NCI-H446 (cell line): ENCODE measurements at places on chromosomes 5 and 9.
A peak's percentile ranks its signal among the peaks of the same experiment; 100 is the strongest.

- DNase-seq = no peak
Observed at GRCh38 chr5:175467983-175468690, 10.2 kb upstream of the SFXN1 start.

- DNase-seq = no peak
Observed at GRCh38 chr5:62124266-62124665, 181.7 kb upstream of the KIF2A start.

- no peak for DNase-seq
Observed at GRCh38 chr9:118652912-118653311, 716.3 kb downstream of the BRINP1 start.

DNA sequence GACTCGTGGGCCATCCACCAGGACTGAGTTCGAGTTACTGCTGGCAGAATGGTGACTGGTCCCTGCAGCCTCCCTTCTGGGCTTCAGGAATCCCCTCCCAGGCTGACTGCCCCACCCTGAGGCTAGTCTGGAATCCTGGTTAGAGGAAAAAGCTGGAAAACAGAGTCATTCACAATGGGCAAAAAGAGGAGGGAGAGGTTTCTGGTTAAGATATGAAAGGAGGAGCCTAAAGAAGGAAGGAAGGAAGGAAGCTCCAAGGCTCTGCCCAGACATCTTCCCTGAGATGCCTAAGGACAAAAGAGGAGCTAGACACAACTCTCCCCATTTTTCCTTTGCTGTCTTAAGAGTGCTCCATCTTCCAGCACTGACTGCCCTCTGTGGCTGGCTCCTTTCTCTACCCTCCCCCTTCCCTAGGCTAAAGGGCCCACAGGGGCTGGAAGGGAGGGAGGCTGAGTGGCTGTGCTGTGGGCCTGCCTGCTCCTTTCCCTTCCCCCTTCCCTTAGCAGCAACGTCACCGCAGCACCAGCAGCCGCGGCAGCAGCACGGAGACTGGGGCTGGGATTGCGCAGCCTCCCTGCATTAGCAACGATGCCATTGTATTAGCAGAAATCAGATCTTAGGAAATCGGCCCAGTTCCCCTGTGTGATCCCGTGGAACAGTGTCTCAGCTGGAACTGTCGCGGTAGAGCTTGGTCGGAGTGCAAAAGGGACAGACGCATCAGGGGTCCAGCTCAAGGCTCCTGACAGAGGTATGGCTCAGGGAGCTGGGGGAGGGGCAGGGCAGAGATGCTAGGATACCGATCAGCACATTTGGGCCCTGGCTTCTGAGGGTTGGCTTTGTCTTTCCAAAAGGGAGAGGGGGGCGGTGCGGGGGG, 48.7 kb downstream of the RUSC2 start:
- no peak for DNase-seq

- no peak for DNase-seq
Observed at GRCh38 chr5:62584391-62584790, 5.8 kb downstream of the LRRC70 start.

GRCh38 chr5:73496984-73497457, 1.2 kb upstream of the BTF3 start:
- peak; percentile 30 for DNase-seq

DNA sequence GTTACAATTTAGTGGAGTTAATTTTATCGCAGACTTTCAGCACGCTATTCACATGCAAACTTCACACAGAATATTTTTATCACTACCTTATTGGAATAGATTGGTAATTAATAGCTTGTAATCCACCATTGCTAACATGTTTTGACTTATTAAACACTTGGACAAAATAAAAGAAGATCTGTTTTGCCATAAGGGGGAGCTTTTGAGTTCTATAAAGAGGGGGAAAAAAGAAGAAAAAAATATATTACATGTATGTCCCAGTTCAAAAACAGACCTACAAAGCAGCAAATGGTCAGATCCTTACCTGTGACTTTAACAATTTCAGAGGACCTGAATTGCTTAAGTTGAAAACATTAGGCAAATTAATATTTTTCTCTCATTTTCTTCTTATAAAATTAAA, 1.2 kb upstream of the PAPPA start:
- no peak for DNase-seq

GRCh38 chr5:157350939-157351801, 85.2 kb downstream of the CYFIP2 start:
- DNase-seq = no peak

- DNase-seq = no peak
Observed at GRCh38 chr5:173823721-173824567, 64.2 kb upstream of the CPEB4 start.

DNA sequence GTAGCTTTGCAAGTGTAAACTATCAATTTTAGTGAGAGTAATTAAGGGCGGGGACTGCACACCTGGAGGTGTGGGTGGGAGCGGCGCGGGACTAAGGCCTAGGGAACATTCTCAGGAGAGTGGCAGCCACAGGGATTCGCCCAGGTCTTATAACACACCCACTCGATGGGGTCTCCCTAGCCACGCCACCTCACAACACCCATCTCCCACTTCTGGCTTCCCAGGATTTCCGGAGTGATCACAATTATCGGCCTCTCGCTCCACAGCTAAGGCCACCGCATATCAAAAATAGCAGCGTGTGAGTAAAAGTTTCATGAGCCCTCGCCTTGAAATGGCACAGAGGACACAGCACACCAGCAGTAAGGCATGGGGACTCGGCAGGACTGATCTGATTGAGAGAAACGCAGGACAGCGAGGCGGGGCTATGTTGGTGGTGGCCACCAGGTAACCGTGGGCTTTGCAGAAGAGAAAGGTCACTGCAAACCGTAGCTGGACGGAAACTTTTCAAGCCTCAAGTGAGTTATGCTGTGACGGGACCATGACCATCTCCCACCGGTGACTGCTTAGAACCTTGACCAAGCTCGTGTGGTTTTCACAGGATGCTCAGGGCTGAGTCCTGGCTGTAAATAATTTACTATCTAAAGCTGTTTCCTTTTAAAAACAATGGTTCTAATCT, 1.1 kb upstream of the LPAR1 start:
- DNase-seq = no peak

GRCh38 chr5:74810915-74811314, 43.9 kb downstream of the NSA2 start:
- DNase-seq = peak; percentile 54

GRCh38 chr5:23588841-23589326, 81.5 kb downstream of the PRDM9 start:
- DNase-seq = no peak

DNA sequence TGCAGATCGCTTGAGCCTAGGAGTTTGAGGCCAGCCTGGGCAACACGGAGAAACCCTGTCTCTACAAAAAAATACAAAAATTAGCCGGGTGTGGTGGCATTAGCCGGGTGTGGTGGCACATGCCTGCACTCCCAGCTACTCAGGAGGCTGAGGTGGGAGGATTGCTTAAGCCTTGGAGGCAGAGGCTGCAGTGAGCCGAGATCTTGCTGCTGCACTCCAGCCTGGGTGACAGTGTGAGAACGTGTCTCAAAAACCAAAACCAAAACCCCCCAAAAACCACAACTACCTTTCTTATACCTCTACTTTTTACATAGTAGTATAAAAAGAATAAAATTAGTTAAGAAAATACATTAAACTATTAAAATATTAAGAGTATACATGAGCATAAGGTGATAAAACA, 121.2 kb downstream of the RAPGEF6 start:
- DNase-seq = no peak

DNA sequence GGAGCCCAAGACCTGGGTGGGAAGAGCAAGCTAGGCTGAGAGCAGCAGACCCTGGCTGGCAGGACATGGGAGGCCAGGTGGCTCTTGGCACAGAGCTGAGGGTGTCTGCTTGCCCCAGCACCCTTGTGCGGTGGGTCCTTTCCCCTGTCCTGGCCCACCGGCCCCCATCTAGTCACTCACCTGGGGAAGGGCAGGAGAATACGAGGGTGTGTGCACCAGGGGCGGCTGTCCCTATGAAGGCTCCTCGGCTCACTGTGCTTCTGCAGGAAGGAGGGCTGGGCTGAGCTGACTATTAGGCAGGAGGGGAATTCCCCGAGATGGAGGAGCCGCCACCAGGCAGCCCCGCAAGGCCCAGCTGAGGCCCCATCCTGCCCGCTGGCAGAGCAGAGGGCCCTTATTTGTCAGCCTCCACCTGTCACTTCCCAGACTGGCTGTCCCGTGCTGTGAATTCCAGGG, 6.1 kb upstream of the TNIP1 start:
- DNase-seq = no peak

- DNase-seq = peak; percentile 13
Observed at GRCh38 chr5:181167814-181168488, 20.6 kb downstream of the OR2V2 start.

DNA sequence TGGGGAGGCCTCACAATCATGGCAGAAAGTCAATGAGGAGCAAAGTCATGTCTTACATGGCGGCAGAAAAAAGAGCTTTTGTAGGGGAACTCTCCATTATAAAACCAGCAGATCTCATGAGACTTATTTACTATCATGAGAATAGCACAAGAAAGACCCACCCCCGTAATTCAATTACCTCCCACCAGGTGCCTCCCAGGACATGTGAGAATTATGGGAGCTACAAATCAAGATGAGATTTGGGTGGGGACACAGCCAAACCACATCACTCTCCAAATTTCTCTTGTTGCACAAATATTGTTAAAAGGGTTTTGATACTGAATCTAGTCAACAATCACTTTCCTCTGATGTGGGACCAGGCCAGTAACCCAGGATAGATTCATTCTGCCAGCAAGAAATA, 1176.1 kb downstream of the CDH9 start:
- no peak for DNase-seq

DNA sequence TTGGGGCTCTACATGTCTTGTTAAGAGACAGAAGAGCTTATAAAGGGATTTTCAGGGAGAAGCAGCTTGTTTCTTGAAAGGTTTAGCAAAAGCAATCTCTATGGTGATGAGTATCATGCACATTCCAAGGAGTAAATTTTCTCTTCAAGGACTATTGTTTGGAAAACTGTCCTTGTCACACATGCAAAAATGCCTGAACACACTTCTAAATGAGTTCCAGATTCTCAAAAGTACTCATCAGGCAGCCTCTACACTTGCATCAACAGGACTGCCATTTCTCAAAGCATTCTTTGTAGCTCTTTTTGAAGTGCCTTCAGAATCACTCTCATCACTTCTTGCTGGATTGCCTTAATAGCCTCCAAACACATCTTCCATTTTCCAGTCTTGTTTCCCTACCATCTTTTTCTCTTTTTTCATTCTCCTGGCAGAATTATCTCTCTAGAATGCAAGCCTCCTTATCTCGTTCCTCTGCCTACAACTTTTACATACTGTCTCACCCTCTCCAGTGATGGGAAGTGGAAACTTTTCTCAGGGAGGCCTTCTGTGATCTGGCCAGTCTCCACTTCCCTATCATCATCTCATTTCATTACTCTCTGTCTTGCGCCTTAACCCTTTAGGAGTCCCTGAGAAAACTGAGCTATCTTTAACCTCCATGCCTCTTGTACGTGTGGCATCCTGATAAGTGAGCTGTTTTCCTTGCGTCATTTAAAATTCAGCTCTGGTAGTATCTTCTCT, 631.5 kb upstream of the TLE4 start:
- DNase-seq = no peak

GRCh38 chr5:10885026-10885425, 124.0 kb upstream of the DAP start:
- DNase-seq = no peak

DNA sequence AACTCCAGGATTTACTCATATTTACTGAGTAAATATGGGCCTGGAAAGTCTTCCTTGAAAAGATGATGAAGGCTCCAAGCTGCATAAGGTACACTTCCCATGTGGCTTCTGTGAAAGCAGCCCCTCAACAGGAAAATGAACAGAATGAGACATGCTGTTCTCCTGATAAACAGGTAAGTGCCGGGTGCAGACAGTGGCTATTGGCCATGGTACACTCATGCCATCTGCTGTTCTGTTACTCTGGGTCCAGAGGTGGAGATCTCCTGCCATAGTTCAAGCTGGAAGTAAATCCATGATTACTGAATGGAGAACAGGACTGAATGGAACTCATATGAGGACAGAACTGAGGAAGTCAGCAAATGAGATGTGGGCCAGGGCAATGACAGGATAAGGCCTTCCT, 103.6 kb downstream of the SLIT3 start:
- no peak for DNase-seq

DNA sequence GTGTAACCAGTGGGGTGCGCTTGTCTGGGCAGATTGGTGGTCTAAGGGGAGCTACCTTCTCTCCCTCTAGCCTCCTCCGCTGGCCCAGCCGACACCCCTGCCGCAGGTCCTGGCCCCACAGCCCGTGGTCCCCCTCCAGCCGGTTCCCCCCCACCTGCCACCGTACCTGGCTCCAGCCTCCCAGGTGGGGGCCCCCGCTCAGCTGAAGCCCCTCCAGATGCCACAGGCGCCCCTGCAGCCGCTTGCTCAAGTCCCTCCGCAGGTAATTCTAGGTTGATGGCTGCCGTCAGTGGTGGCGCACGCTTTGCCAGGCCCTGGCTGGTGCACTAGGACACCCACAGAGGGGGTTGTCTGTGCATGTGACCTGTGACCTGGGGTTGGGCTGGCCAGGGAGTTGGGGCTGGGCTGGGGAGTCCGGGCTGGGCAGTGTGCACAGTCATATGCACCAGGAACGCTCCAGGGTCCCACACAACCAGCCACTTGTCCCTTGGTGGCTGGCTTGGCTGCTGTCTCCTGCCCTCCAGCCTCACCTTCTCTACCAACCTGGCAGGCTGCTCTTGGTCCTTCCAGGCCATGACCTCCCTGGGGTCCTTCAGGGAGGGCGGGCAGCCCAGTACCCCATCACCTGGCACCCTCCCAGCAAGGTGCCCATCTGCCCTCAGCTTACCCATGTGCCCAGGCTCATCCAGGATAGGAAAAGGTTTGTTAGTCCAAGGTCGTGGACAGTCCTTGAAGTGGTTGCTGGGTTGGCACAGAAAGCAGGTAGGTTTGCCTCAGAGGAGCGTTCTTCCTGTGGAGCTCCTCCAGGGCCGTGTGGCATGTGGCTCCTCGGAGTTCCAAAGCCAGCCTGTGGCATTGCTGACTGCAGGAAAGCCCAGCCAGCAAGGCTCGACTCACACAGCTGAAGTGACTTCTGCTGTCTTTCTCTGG, 73.2 kb downstream of the WNK2 start:
- no peak for DNase-seq

GRCh38 chr9:90881648-90882047, 80.0 kb downstream of the SYK start:
- DNase-seq = no peak

DNA sequence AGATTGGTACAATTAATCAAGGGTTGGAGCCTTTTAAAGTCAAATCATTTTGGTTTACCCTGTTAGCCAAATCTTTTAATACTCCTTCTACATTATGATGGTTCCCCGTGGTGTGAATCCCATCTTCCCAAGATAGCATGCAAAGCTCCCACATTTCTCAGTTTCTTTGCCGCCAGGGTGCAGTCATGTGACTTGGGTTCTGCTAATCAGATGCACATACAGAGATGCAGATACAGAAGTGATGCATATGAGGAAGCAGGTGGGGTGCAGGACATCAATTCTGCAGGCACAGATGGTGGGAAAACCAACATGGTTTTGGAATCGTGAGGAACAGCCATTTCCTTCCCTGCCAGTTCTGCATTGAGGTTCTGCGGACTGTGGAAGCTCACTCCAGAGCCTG, 8.4 kb upstream of the MAST4 start:
- DNase-seq = no peak

- DNase-seq = no peak
Observed at GRCh38 chr9:135440620-135441019, 39.0 kb upstream of the PPP1R26 start.

GRCh38 chr9:127182901-127183746, 60.7 kb upstream of the ANGPTL2 start:
- DNase-seq = no peak

- DNase-seq = no peak
Observed at GRCh38 chr9:78502566-78502965, 205.6 kb downstream of the PSAT1 start.

- DNase-seq = no peak
Observed at GRCh38 chr9:77710965-77711648, 63.0 kb upstream of the GNA14 start.
